Stimulated activated naive B cell treated with anti-CD40 and anti-IgM and Interleukin-4, amounts not matched to agents 10 μg/mL and 1 μg/mL and 100 μg/mL, for 72 hours (primary cell): ENCODE measurements at places on chromosomes 1 and 21.

DNA sequence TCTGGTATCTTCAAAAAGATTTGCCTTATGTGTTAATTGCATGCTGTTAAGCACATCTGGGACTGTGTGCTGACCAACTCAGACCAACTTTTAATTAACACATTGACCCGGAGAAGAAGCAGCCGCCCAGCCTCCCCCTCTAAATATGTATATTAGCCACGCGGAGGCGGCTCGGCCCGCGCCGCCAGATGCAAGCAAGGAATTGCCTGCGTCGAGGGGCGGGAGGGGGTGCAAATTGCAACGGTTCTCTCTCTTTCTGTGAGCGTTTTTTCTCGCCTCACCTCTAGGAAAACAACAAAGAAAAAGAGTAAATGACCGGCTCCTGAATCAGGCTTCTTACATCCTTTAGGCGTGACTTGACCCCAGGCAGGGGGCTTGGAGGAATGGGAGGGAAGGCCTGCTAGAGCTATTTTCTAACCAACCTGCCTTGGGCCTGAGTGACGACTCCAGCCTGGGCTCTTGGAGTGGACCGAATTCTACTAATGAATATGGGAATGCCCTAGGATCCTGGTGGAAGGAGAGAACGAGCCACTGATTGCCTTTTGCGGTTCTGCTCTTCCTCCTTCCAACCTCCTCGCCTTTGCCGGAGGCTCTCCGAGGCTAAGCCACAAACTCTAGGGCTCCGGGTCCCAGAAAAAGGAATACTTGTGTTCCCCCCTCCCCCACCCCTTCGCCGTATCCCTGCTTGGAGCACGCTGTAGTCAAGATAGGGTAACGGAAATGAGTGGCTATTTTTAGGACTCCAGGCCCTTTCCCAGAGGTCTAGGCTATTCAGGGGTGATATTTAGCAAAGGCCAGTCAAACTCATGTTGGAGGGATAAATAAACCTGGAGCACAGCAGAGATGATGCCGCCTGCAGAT lies 417.0 kb upstream of the ESRRG start:
- DNase-seq: no peak

- DNase-seq: no peak
Observed at GRCh38 chr21:37437376-37438080, 71.0 kb downstream of the DYRK1A start.

DNA sequence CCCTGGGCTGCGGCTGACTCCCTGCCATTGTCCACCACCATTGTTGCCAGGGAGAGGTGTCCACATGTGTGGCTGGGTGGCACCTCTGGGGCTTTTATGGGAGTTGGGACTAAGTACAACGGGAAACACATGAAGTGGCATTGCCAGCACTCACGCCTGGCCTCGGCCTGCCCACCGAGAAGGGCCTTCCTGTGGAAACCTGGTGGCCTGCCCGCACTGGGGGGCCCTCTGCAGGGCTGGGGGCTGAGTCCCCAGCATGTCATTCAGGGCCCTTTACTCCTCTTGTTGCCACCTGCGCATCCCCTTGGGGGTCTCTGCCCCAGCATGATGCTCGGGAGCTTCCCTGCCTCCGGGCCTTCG lies 35.5 kb upstream of the RUNX3 start:
- no peak for DNase-seq

DNA sequence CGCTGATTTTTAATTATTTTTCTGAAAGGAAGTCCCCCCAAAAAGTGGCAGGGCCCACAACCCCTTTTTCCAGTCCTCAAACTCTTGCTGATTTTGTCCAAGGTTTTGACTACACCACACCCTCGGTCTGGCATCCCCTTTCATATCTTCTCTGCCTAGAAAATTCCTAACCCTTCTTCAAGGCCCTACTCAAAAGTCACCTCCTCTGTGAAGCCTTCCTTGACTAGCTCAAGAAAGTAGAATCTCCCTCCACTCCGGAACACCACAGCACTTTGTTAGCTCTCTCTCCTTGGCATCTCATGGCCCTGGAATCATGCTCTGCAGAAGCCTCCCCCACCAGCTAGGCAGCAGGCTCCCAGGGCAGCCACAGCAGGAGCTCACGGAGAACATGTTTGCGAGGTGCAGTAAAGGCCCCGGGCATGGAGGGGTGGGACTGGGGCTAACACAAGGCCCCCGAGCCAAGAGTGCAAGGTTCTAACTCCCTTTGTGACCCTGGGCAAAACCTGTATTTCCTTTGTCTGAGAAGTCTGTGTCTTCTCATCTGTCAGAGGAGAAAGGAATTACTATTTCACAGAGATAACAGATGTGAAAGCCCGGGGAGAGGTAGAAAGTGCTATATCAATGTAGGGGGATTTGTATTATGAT lies 17.7 kb upstream of the S100A7 start:
- DNase-seq: no peak

GRCh38 chr1:75993661-75994060 lies 61.5 kb upstream of the ASB17 start:
- no peak for DNase-seq

- no peak for DNase-seq
Observed at GRCh38 chr1:109239409-109240068, 9.8 kb upstream of the CELSR2 start.

DNA sequence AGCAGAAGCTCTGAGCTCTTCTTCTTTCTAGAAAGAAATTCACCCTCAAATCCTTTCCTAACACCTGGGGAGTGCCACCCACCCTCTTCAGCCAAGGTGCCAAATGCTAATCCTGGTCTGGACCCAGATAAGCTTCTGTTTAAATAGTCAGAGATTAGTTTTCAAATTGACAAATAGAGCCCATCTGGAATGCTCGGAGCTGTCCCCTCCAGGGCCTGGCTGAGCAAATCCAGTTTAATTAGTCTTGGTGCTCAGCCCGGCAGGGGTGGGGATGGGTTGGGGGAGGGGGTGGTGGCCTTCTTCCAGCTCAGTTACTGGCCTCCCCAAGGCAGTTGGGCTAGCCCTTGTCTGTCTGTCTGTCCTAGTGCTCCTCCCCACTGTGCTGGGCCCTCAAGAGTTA lies 269.5 kb downstream of the GRIK3 start:
- DNase-seq: no peak

DNA sequence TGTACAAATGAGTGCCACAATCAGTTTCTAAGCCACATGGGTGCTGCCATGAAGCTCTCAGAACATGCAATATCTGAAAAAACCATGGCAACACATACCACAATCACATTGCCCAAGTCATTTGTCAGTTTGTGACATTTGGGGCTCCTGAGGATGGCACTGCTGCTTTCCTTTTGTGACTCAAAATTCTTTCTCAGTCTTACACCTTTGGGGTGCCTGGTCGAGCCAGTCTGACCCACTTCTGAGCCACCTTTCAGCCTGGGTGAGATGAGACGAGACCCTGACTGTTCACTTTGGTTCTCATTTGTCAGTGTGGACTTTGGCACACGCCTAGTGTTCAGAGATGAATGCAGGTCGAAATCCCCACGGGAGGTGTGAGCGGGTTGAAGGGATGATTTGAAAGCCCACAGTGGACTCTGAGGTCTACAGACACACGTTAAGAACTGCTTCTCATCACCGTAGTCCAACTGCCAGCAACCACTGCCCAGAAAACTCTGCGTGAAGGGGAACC lies 8.0 kb downstream of the BATF3 start:
- DNase-seq: no peak

GRCh38 chr1:49556676-49557234 lies 467.0 kb downstream of the AGBL4 start:
- no peak for DNase-seq

DNA sequence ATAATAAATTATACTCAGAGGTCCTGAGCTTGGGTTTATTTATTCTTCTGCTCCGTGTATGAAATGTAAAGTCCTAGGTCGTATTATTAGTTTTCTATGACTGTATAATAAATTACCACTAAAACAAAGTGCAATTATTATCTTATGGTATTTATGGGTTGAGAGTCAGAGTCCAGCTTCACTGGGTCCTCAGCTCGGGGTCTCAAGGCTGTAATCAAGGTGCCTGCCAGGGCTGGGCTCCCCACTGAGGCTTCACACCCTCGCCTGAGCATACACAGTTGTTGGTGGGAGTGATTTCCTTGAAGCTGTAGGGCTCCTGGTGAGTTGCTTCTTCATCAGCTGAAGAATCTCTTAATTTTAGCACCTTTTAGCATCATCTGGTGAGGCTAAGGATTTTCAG lies 15.2 kb downstream of the UBASH3A start:
- no peak for DNase-seq

DNA sequence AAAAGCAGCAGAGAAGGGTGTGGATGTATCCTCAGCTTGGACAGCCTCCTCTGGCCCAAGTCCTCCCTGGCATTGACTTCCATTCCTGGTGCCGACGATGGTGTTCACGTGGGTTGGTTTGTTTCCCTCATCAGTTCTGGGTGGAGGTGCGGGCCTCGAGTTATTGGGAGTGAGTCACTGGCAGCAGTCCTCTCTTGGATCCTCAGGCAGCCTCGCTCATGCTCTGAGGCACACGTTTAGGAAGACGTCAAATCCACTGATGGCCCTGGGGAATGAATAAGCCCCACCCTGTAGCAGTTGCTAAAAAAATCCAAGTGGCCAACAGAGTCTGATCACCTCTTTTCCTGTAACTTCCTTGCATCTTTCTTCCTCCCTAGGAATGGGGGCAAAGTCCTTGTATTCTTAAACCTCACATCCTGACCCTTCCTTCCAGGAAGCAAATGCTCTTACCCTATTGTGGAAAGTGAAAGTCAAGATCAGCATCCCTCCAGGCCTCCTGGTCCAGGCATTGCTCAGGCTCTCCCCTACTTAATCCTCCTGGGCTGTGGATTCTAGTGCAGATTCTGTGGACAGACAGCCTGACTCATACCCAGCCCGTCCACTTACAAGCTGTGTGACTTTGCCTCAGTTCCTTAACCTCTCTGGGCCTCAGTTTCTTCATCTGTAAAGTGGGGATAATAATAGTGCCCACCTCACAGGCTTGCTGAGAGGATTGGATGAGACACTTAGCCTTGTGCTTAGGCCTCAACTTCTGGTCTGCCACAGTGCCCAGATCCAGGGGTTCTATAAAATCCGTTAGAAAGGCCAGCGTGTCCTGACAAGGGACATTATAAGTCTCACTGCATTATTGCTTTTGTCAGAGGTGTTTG lies 111.1 kb downstream of the TLR5 start:
- DNase-seq: no peak

GRCh38 chr1:229190057-229190575 lies 80.8 kb upstream of the RAB4A start:
- DNase-seq: no peak

DNA sequence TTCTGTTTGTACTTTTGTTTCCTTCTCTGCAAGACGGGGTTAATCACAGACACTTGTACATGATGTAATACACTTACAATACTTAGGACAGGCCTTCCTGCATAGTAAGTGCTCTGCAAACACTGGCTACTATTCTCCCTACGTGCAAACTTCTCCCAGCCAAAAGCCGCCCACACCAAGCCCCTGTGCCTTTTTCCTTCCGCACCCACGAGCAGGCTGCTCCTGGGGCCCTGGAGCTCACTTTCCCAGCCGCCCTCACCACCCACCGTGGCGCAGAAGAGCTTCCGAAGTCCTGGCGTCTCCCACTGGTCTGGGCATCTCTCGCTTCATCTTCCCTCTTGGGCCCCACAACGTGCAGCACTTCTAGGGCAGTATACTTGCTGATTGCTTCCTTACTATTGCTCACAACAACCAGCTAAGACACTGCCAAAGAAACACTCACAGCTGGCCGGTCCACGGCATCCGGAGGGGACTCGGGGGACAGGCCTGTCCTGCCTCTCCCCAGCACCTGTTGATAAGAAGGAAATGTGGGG lies 22.5 kb upstream of the GPR157 start:
- DNase-seq: no peak

GRCh38 chr1:6935361-6935883 lies 150.2 kb downstream of the CAMTA1 start:
- no peak for DNase-seq

- no peak for DNase-seq
Observed at GRCh38 chr1:197677752-197678295, 97.5 kb downstream of the DENND1B start.

DNA sequence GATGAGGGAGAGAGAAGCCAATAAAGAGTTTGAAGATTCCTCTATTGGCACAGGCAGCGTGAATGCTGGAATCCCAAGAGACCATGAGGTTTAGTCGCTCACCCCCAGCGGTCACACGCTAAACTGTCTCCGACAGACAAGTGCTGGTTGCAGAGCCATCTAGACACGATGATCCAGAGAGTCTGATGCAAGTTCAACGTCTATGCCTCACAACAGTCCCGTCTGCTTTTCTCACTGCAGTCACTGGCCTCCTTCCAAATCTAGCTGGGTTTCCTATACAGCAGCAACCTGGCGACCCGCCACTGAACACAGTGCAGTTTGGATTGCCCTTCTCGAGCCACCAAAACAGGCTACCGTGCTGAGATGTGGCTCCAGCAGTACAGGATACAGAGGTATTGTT lies 98.6 kb upstream of the KRTAP19-8 start:
- peak; percentile 24 for DNase-seq

DNA sequence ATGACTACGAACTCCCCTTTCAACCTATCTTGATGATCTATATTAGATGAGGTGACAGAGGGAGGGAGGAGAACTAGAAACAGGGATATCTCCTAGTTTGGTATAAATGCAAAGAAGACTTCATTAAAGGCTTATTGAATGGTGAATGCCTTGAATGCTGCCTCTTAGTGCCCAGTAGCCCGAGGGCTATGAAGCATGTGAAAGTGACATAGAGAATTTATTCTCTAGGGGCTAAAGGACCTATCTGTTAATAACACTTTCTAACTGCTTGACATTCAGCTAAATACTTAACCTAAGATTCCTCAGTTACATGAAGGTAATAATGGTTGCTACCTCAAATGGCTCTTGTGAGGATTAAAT lies 764.1 kb downstream of the LTN1 start:
- no peak for DNase-seq

GRCh38 chr1:235468970-235469369 lies 35.3 kb downstream of the B3GALNT2 start:
- DNase-seq: no peak

GRCh38 chr1:170669586-170670530 lies 5.9 kb downstream of the PRRX1 start:
- DNase-seq: no peak

DNA sequence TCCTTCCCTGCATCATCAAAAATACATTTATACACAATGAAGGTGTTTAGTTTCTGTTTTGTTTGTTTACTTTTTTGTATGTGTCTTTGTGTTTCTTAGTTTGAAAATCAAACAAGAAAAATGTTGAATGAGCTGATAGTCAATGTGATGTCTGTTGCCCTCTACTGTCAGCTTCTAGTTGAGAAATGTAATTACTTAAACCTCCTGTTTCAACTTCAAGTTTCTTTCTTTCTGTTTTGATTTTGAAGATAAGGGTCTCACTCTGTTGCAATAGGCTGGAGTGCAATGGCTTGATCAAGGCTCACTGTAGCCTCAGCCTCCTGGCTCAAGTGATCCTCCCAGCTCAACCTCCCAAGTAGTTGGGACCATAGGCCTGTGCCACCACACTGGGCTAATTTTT lies 37.5 kb downstream of the SPTA1 start:
- no peak for DNase-seq

DNA sequence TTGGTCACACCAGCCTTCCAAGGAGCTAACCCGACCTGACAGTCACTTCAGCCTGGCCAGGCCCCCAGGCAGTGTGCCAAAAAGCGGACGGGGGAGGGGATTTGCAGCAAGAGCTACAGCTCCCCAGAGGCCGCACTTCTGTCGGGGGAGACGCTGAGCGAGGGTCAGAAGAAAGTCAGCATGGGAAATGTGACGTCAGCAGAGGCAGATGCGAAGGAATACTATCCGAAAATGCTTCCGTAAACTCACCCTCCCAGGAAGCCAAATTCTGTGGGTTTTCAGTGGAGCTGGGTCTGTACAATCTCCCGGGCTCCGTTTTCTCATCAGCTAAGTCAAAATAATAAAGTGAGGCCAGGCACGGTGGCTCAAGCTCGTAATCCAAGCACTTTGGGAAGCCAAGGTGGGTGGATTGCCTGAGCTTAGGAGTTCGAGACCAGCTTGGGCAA lies 28.5 kb upstream of the ECE1 start:
- DNase-seq: no peak

- no peak for DNase-seq
Observed at GRCh38 chr1:219783605-219784235, 144.6 kb downstream of the SLC30A10 start.
